ENCODE measurements at places on chromosomes 5 and 9.

GRCh38 chr5:31741496-31741895, 102.6 kb downstream of the PDZD2 start:
- no peak overlapping the region for H3K27ac ChIP-seq
- no peaks in the 10 kb centered on the region for H3K27me3 ChIP-seq
- H3K4me1 ChIP-seq, result no peaks in the 10 kb centered on the region

- no peaks in the 10 kb centered on the region for H3K36me3 ChIP-seq
- DNase-seq, result no peak
- H3K27me3 ChIP-seq, result no peaks in the 10 kb centered on the region
- H3K4me3 ChIP-seq, result no peak overlapping the region
These were observed 756.2 kb downstream of the TLE1 start for GRCh38 chr9:80932947-80933780.

- DNase-seq, result no peak
- no peak overlapping the region for H3K4me3 ChIP-seq
- peaks cover 40% of the 10 kb centered on the region for H3K4me1 ChIP-seq
- no peaks in the 10 kb centered on the region for H3K27me3 ChIP-seq
These were observed 42.3 kb downstream of the LMNB1 start for GRCh38 chr5:126819253-126819652.

DNA sequence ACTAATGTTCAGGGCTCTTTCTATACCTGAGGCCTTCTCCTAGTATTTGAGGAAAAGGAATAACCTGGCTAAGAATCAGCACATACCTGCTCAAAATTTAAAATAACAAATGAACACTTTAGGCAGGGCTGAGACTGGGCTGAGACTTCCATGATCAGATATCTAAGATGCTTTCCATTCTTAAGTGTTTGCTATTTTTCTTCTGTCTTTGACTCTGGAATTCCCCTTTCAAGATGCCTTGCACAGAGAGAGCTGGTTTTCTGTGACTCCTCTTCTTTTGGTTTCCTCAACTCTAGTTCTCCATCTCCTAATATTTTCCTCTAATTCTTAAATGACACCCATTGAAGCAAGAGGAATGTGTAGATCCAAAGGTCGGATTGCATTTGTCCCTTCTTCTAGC, 61.1 kb downstream of the DPYSL3 start:
- peaks cover 30% of the 10 kb centered on the region for H3K27me3 ChIP-seq
- no peak for DNase-seq
- no peaks in the 10 kb centered on the region for H3K36me3 ChIP-seq

DNA sequence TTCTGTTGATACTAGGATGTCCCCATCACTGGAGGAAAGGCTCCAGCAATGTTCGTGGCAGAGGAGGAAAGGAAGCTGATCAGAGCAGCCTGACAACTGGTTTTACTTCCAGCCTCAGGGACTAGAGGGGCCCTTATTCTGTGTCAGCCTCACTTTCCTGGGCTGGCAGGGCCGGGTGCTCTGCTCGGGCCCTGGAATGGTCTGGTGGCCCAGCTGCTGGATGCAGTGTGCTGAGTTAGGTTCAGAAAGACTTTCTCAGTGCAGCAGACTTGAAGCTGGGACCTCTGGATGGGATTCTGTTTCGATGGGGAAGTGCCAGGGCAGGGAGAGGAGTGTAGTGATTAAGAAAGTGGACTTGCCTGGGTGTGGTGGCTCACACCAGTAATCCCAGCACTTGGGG, 81.0 kb downstream of the MACROH2A1 start:
- H3K27me3 ChIP-seq, result no peaks in the 10 kb centered on the region
- H3K4me1 ChIP-seq, result peaks cover 16% of the 10 kb centered on the region
- no peaks in the 10 kb centered on the region for H3K36me3 ChIP-seq
- no peak overlapping the region for H3K27ac ChIP-seq
- no peak overlapping the region for H3K4me3 ChIP-seq

DNA sequence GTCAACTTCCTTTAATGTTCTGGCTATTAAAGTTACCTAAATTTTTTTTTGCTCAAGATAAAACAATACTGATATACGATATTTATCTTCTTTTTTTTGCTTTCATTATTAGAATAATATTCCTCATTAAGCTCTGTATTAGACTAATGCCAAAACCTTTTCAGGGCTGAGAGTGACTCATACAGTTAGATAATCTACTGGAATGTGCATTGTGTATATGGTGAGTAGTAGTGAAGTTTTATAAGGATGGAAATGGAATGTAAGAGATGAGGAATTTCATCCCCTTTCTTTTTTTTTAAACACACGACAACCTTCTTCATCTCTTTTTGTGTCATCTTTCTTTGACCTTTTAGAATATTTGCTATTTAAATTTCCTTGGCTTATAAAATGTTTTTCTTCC, 268.6 kb downstream of the ISL1 start:
- H3K27me3 ChIP-seq, result no peaks in the 10 kb centered on the region
- H3K36me3 ChIP-seq, result no peaks in the 10 kb centered on the region
- H3K4me1 ChIP-seq, result no peaks in the 10 kb centered on the region
- DNase-seq, result no peak
- no peak overlapping the region for H3K27ac ChIP-seq
- H3K4me3 ChIP-seq, result no peak overlapping the region

GRCh38 chr5:174532455-174533453, 191.6 kb upstream of the MSX2 start:
- no peaks in the 10 kb centered on the region for H3K36me3 ChIP-seq
- no peaks in the 10 kb centered on the region for H3K4me1 ChIP-seq
- DNase-seq, result no peak
- H3K4me3 ChIP-seq, result no peak overlapping the region

- H3K4me1 ChIP-seq, result no peaks in the 10 kb centered on the region
- H3K27ac ChIP-seq, result no peak overlapping the region
- no peaks in the 10 kb centered on the region for H3K27me3 ChIP-seq
- H3K36me3 ChIP-seq, result peaks cover 17% of the 10 kb centered on the region
These were observed 27.4 kb downstream of the OXCT1 start for GRCh38 chr5:41842777-41843176.

- no peaks in the 10 kb centered on the region for H3K27me3 ChIP-seq
- no peak for DNase-seq
- no peak overlapping the region for H3K27ac ChIP-seq
- peak overlapping the region; percentile 82 for H3K4me3 ChIP-seq
These were observed 2.0 kb upstream of the REEP5 start for GRCh38 chr5:112923988-112924387.

- no peak overlapping the region for H3K27ac ChIP-seq
- H3K4me1 ChIP-seq, result no peaks in the 10 kb centered on the region
- no peak overlapping the region for H3K4me3 ChIP-seq
- no peak for DNase-seq
- peaks cover 10% of the 10 kb centered on the region for H3K27me3 ChIP-seq
These were observed 55.8 kb upstream of the SLC2A8 start for GRCh38 chr9:127341152-127341551.

DNA sequence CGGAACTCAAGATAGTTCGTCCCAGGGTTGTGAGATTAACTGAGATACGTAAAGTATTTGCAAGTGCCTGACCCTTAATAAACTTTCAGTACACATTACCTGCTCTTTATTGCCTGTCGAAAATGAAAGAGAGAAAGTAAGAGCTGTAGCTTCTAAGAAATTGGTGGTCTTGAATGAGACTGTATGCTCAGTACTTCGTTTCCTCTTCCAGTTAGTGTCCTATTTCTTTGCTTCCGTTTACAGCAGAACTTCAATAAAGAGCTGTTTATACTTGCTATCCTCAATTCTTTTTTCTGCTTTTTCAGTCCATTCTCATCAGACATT, 534 bp downstream of the SRFBP1 start:
- peaks cover 4% of the 10 kb centered on the region for H3K27me3 ChIP-seq
- peaks cover 21% of the 10 kb centered on the region for H3K4me1 ChIP-seq
- peaks cover 13% of the 10 kb centered on the region for H3K36me3 ChIP-seq
- peak overlapping the region; percentile 97 for H3K4me3 ChIP-seq
- DNase-seq, result no peak
- peak overlapping the region; percentile 95 for H3K27ac ChIP-seq

DNA sequence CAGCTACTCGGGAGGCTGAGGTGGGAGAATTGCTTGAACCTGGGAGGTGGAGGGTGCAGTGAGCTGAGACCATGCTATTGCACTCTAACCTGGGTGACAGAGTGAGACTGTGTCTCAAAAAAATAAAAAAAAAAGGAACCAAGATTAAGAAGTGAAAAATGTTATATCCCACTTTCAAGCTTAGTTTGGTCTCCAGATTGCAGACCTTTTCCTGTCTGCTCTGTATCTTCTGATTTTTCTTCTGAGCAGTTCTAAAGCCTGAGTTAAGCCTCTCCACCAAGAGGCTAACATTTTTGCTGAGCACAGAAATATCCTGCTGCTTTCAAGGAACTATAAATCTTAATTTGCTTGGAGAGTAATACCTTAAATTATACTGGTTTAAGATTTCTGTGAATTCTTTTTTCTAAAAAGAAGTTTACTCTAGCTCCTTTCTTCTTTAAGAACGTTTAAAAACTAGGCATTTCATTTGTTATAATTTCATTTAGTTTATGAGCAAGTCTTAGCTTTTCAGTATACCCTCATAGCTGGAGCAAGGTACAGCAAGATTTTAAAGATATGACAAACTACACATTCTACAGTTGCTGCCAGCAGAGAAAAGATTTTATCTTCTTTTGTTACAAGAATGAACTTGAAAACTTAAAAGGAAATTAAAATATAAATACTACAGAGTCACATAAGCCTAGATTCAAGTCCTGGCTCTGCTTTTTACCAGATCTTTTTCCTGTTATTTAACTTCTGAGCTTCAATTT, 55.0 kb downstream of the GARNL3 start:
- no peak for DNase-seq
- no peaks in the 10 kb centered on the region for H3K4me1 ChIP-seq
- no peak overlapping the region for H3K4me3 ChIP-seq
- no peak overlapping the region for H3K27ac ChIP-seq
- peaks cover 17% of the 10 kb centered on the region for H3K27me3 ChIP-seq
- no peaks in the 10 kb centered on the region for H3K36me3 ChIP-seq
